ENCODE measurements at places on chromosomes 1 and 21.

DNA sequence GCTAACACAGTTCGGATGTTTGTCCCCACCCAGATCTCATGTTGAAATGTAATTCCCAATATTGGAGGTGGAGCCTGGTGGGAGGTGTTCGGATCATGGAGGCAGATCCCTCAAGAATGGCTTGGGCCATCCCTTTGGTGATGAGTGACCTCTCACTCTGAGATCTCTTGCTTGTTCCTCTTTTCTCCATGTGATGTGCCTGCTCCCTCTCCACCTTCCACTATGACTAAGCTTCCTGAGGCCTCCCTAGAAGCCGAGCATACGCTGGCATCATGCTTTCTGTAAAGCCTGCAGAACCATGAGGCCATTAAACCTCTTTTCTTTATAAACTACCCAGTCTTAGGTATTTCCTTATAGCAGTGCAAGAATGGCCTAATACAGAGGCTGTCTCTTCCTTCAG, 8.1 kb upstream of the PLA2G5 start:
- DNase-seq = no peak
- peaks cover 30% of the 10 kb centered on the region for H3K4me1 ChIP-seq
- H3K4me3 ChIP-seq = no peak overlapping the region
- H3K27ac ChIP-seq = no peak overlapping the region
- no peaks in the 10 kb centered on the region for H3K36me3 ChIP-seq

DNA sequence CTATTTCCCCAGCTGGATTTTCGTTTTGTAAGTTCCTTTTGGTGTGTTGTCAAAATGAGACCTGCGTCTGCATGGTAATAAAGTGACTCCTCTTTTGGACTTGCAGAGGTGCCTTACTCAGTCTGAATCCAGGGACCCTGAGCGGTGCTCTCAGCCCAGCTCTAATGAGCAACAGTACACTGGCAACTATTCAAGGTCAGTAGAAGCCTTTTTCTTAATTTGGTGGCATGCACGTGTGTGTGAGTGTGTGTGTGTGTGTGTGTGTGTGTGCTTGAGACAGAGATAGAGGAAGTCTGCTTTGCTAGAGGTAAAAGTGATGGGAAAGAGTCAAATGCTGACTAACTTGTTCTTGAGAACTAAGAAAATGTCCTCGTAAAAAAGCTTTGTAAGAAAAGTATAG, 105.4 kb downstream of the CD247 start:
- H3K27ac ChIP-seq = no peak overlapping the region
- DNase-seq = no peak
- peaks cover 5% of the 10 kb centered on the region for H3K4me1 ChIP-seq
- H3K36me3 ChIP-seq = peaks cover 21% of the 10 kb centered on the region
- no peaks in the 10 kb centered on the region for H3K27me3 ChIP-seq
- no peak overlapping the region for H3K4me3 ChIP-seq

DNA sequence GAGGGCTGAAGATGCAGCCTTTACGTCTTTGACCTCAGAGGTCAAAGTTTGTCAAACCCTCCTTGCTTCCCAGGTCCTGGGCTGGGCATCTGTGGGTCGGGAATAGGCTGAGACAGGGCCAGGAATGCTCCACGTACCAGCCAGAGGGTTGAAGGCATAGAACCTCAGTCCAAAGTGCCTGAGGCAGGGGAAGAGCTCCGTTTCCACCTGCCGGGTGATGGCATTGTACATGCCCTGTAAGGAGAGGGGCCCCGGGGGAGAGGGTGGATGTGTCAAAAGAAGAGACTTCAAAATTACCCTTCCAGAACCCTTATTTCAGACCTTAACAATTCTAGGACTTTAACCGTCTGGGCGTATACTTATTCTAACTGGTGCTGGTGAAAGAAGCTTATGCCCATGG, 3.7 kb downstream of the AKR7A3 start:
- H3K27me3 ChIP-seq = no peaks in the 10 kb centered on the region
- H3K4me3 ChIP-seq = no peak overlapping the region
- peaks cover 4% of the 10 kb centered on the region for H3K4me1 ChIP-seq

- H3K36me3 ChIP-seq = no peaks in the 10 kb centered on the region
- no peaks in the 10 kb centered on the region for H3K27me3 ChIP-seq
- H3K27ac ChIP-seq = peak overlapping the region; percentile 43
- no peaks in the 10 kb centered on the region for H3K4me1 ChIP-seq
- no peak for DNase-seq
- no peak overlapping the region for H3K4me3 ChIP-seq
Measured at GRCh38 chr1:172781513-172782140, 122.7 kb downstream of the FASLG start.

All from natural killer cell (primary cell).